Pancreas (tissue), 10 donors: ENCODE measurements at places on chromosomes 4 and X. TPM values are rescaled to one million over a fixed set of nuclear protein-coding genes. Genes with fewer than 3 reads are reported as not detected.

DNA sequence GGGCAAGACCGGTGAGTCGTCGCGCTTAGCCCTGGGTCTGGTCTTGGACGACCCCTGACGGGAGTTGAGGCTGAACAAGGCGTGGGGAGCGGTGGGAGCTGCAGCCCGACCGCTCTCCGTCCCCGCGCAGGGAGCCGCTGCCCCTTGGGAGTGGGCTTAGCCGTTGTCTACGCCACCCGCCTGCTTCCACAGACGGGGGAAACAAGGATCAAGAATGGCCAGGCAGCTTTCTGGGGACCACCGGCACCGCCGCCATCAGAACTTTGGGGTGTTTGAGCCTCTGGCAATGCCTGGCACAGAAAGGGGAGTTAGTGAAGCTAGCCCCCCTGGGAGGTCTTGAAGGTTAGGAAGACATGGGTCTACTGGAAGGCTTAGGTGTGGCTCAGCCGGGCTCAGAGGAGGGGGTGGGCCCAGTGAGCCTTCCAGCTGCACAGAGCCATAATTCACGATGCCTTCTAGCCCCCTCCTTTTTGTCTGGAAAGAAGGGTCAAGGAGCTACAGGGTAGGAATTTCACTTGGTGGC is 583 bp downstream of the RASL11B start:
- H3K36me3 ChIP-seq = no peaks in the 10 kb centered on the region
- no peak overlapping the region for H3K27ac ChIP-seq
- DNase-seq = no peak
- H3K4me1 ChIP-seq = peaks cover 4% of the 10 kb centered on the region
- H3K4me3 ChIP-seq = peak overlapping the region; percentile 18

The TMEM144 gene
- 10.1 TPM for total RNA-seq

DNA sequence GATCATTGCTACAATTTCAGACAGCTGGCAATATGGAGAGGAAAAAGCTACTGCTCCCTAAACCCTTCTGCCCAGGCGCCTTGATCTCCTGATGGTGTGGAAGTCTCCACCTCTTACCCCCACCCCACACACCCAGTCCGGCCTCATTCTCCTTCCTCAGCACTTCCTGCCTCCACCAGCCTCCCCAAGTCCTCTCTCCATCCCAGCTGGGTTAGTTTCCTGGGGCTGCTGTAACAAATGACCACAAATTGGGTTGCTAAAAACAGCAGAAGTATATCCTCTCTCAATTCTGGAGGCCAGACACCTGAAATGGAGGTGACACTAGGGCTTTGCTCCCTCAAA is 1.1 kb upstream of the CCNQ start:
- no peaks in the 10 kb centered on the region for H3K27me3 ChIP-seq
- no peak for DNase-seq
- no peak overlapping the region for H3K27ac ChIP-seq

DNA sequence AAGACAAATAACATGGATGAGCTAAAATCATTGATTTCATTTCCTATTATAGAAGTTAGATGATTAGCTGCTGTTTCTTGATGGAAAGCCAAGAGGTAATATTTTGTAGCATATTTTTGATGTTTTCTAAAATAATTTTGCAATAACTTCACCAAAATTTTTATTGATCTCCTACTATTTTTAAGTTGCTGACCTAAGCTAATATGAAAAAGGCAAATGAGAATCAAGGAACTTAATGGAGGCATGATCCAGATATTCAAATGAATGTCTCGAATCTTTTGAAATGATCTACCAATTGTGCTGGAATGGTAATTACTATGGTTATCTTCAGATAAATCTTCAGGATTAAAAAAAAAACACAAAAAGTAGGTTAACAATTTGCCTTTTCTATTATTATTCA is 1591.4 kb upstream of the PCDH7 start:
- no peaks in the 10 kb centered on the region for H3K36me3 ChIP-seq
- no peak for DNase-seq
- H3K4me3 ChIP-seq = no peak overlapping the region
- no peaks in the 10 kb centered on the region for H3K4me1 ChIP-seq

The GPAT3 gene
- total RNA-seq = 2.0 TPM

DNA sequence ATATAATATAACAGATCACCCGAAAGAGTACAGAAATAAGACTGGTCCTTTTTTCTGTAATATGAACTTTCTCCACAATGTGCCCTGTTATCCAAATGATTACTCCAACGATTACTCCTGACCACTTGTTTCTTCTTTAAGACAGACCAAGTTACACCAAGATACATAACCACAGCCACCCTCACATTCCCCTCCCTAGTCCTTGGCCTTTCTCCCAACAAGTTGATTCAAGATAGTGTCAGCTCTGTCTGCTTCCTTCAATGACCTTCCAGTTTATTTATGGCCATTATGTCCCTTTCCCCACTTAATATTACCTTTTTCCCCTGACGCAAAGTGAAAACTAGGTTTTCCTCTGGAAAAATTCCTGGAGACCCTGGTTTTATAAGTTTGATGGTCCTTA is 397.2 kb downstream of the FAM47B start:
- no peaks in the 10 kb centered on the region for H3K4me1 ChIP-seq
- DNase-seq = no peak
- no peak overlapping the region for H3K4me3 ChIP-seq
- no peaks in the 10 kb centered on the region for H3K36me3 ChIP-seq

GRCh38 chr4:184408021-184408683 is 66.2 kb downstream of the IRF2 start:
- H3K4me1 ChIP-seq = no peaks in the 10 kb centered on the region
- no peak overlapping the region for H3K4me3 ChIP-seq
- H3K27ac ChIP-seq = no peak overlapping the region
- no peaks in the 10 kb centered on the region for H3K27me3 ChIP-seq

- no peaks in the 10 kb centered on the region for H3K27me3 ChIP-seq
- H3K4me1 ChIP-seq = no peaks in the 10 kb centered on the region
- no peak overlapping the region for H3K27ac ChIP-seq
- H3K36me3 ChIP-seq = no peaks in the 10 kb centered on the region
These were observed 11.0 kb downstream of the SUPT20HL1 start for GRCh38 chrX:24371391-24371972.

The BTC gene
- total RNA-seq = 2.2 TPM

GRCh38 chrX:135541351-135541750 is 20.9 kb downstream of the INTS6L start:
- no peaks in the 10 kb centered on the region for H3K36me3 ChIP-seq
- H3K4me3 ChIP-seq = no peak overlapping the region
- no peak for DNase-seq
- no peak overlapping the region for H3K27ac ChIP-seq
- H3K27me3 ChIP-seq = no peaks in the 10 kb centered on the region

- H3K4me1 ChIP-seq = no peaks in the 10 kb centered on the region
- DNase-seq = no peak
- H3K27ac ChIP-seq = no peak overlapping the region
- no peak overlapping the region for H3K4me3 ChIP-seq
- H3K36me3 ChIP-seq = no peaks in the 10 kb centered on the region
These were observed 392.3 kb upstream of the GALNT7 start for GRCh38 chr4:172776203-172776861.

DNA sequence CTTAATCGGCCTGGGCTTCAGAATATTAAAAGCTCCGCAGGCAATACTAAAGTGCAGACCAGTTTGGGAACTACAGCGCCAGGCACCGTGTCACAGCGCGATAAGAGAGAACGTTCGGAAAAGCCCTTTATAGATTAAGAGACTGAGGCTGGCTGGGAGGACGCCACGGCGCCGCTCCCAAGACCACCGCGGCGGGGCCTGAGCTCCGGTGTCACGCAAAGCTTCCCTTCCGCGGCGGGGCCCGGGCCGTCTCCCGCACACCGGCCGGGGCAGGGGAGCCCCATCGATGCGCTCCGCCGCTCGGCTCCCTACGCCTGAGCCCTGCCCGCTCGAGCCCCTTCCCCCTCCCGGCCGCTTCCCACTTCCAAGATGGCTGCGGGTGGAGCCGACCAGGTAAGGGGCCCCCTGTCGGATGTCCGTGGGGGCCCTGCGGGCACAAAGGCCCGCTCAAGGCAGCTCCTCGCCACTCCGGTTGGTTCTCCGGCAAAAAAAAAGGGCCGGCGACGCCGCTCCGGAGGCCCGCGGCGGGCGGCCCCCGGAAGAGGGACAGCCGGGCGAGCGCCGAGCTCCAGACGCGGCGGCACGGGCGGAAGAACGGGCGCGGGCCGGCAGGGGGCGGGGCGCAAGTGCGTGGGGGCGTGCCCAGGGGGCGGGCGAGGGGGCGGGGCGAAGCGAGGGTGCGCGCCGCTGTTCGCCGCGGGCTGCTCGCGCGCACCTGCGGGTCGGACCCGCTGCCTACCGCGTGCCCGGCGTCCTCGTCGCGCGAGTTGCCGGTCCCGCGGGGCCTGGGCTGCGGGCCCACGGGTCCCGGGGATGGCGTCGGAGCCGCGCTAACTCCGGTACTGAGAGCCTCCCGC is at the start of gene TBC1D14:
TSS of gene TBC1D14 (plus strand) at position 714 of the 857 bp plus-strand sequence. CDS start 13,564 bp downstream, outside the sequence.
- peak within 1 kb of the TSS; percentile 70 for H3K4me3 ChIP-seq
- no peaks in the 10 kb centered on the region for H3K36me3 ChIP-seq
- H3K4me1 ChIP-seq = peaks cover 16% of the 10 kb centered on the region
- H3K27me3 ChIP-seq = no peaks in the 10 kb centered on the region
- H3K27ac ChIP-seq = peak within 1 kb of the TSS; percentile 98

DNA sequence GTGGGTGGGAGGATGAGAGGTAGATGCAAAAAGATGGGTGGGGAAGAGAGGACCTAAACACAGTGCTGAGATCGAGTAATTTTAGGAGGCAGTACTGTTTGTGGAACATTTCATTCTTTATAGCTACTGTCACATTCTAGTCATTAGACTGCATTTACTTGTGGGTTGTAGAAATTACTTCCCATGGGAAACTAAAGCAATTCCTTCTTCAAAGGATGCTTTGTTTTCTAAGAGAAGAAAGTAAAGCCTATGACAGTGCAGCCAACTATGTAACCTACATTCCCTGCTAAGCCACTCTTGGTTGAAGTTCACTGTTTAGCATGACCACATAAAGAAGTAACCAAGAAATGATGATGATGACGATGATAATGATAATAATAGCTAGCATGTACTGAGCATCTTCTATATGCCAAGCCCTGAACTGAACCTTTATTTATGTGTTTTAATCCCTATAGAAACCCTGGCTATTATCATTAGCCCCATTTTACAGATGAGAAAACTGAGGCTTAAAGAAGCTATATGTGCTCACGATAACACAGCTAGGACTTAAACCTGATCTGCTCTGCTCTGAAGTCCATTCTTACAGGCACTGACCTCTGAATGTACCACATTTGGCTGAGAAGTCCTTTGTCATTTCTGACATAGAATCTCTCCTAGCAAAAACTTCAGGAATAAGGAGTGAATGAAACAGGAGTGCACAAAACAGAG is 114.5 kb upstream of the KIT start:
- no peaks in the 10 kb centered on the region for H3K36me3 ChIP-seq
- H3K27me3 ChIP-seq = no peaks in the 10 kb centered on the region
- no peak overlapping the region for H3K27ac ChIP-seq
- no peaks in the 10 kb centered on the region for H3K4me1 ChIP-seq

The NKX6-1 gene
- total RNA-seq = 3.7 TPM

- H3K27ac ChIP-seq = no peak overlapping the region
- H3K36me3 ChIP-seq = no peaks in the 10 kb centered on the region
- no peaks in the 10 kb centered on the region for H3K4me1 ChIP-seq
- DNase-seq = no peak
- no peaks in the 10 kb centered on the region for H3K27me3 ChIP-seq
These were observed 56.5 kb downstream of the TRIM2 start for GRCh38 chr4:153260553-153261300.

DNA sequence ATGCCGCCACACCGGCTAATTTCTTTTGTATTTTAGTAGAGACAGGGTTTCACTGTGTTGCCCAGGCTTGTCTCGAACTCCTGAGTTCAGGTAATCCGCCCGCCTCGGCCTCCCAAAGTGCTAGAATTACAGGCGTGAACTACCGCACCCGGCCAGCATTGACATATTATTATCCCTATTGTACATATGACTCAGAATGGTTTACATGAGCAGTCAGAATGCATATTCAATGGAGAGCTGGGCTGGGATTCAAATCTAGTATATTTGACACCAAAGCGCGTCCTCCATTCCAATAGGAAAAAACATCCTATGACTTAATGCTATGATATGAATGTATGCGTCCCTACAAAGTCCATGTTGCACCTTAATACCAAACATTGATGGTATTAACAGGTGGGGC is 281.4 kb downstream of the CAMK2D start:
- H3K27me3 ChIP-seq = no peaks in the 10 kb centered on the region
- no peaks in the 10 kb centered on the region for H3K36me3 ChIP-seq
- H3K4me3 ChIP-seq = no peak overlapping the region

The DCAF8L2 gene
- total RNA-seq = not detected

- no peaks in the 10 kb centered on the region for H3K36me3 ChIP-seq
- H3K27ac ChIP-seq = no peak overlapping the region
- DNase-seq = no peak
- no peak overlapping the region for H3K4me3 ChIP-seq
These were observed 126.3 kb downstream of the AASDH start for GRCh38 chr4:56261027-56261426.

DNA sequence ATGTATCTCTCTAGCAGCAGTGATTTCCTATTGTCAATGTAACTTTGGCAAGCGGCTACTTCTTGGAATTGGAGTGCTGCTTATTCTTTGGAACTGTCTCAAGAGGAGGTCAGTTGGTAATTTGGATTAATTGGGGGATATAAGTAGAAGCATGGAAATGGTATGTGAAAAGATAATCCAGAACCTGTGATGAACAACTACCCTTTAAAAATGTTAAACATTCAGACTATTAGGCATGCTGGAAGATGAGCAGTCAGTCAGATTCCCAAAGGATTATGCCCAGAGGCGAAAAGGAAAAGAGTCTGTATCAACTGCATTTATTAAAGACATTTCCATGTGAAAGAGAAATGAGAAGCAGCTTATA is 62.5 kb downstream of the SEC24D start:
- no peak for DNase-seq
- no peaks in the 10 kb centered on the region for H3K36me3 ChIP-seq
- H3K4me3 ChIP-seq = no peak overlapping the region
- H3K4me1 ChIP-seq = peaks cover 6% of the 10 kb centered on the region
- no peak overlapping the region for H3K27ac ChIP-seq

The MAGEA3 gene
- not detected for total RNA-seq

The WNK3 gene
- 0.69 TPM for total RNA-seq

DNA sequence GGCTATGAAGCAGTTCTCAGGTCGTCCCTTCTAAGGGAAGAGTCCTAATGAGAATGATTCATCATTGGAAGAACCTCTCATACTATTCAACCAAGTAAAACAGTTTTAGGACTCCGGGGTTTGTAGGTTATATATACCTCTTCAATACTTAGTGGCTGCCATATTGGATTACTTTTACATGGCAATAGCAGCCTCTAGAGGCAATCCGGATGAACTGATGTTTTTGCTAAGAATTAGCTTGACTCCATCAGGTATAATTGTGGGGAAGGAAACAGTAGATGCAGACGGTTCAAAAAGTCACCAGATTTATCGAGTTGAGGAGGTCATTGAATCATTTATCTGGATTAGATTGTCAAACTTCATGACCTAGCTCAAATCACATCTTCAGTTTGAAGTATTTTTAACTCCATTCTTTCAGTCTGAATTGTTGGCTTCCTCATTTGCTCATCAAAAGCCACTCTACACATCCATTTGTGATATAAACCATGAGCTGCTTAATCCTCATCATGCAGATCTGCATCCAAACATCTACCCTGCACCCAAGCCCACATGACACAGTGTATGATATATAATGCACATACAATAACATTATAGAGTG is 28.4 kb downstream of the GUCY1B1 start:
- no peak for DNase-seq
- peaks cover 11% of the 10 kb centered on the region for H3K4me1 ChIP-seq
- H3K36me3 ChIP-seq = no peaks in the 10 kb centered on the region
